ENCODE measurements at places on chromosomes 12 and 14.

- no peak for DNase-seq
Measured at GRCh38 chr12:109651596-109651995, 62.0 kb upstream of the FAM222A start.

DNA sequence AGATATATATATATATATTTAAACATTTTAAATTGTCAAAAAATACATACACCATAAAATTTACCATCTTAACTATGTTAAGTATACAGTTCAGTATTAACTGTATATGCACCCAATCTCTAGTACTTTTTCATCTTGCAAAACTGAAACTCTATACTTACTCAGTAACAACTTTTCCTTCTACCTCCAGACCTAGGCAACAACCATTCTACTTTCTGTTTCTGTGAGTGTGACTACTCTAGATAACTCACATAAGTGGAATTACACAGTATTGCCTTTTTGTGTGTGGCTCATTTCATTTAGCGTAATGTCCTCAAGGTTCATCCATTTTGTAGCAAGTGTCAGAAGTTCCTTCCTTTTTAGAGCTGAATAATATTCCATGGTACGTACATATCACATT is 8.2 kb downstream of the FAM234B start:
- DNase-seq: no peak

- no peak for DNase-seq
Measured at GRCh38 chr12:10128687-10129086, 1.3 kb downstream of the CLEC7A start.

GRCh38 chr14:79552778-79553177 is 658.5 kb downstream of the DIO2 start:
- DNase-seq: no peak

GRCh38 chr14:62118461-62118860 is 356.2 kb downstream of the SNAPC1 start:
- DNase-seq: no peak

DNA sequence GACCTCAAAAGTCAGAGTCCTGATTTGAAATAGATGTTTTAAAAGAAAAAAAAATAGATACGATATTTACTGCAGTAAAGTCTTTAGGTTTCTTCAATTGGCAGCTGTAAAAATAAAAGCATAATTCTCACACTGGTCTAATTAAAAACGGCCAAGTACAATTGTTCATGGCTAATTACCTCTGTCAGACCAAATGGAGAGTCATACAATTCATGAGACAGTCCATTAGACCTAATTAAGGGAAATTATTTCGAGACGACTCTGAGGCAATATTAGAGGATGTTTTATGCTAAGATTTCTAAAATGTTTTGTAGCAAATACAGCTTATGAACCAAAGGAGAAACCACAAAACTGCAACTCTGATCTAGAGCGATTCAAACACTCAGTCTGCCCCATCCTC is 131.3 kb downstream of the PHLDA1 start:
- no peak for DNase-seq

DNA sequence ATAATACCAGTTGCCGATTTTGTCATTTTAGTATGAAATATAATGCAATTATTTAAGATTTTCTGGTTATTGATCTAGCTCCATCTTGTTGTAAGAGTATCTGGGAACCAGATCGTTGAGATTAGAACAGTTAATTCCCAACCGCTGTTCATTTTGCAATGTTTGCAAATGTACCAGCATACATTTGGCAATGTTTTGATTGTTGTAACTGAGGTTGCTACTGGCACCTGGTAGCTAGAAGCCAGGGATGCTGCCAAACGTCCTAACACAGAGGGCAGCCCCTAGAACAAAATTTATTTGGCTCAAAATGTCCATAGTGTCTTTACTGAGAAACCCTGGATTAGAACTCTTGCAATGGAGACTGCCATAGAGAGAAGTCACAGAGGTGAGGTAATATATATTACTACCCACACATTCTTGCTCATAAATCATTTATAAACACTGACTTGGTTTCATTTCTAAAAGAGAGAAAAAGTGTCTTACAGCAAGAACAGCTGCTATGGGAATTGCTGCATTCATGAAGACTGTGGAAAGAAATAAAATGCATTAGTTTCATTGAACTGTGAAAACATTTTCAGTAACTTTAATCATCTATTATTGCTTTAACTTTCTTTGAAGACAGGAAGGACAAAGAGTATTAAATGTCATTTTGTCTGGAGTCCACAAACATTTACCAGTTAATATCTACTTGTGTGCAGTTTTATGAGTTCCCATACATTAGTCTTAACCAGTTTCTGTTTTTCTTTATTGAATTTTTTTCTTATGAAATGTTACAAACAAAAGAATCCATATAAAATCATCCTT is 46.2 kb downstream of the ABCC9 start:
- DNase-seq: no peak

GRCh38 chr12:27653661-27654060 is 42.6 kb upstream of the REP15 start:
- DNase-seq: no peak

All from T follicular helper cell (primary cell).